ENCODE measurements at places on chromosomes 2 and 18.
A peak's percentile ranks its signal among the peaks of the same experiment; 100 is the strongest.

DNA sequence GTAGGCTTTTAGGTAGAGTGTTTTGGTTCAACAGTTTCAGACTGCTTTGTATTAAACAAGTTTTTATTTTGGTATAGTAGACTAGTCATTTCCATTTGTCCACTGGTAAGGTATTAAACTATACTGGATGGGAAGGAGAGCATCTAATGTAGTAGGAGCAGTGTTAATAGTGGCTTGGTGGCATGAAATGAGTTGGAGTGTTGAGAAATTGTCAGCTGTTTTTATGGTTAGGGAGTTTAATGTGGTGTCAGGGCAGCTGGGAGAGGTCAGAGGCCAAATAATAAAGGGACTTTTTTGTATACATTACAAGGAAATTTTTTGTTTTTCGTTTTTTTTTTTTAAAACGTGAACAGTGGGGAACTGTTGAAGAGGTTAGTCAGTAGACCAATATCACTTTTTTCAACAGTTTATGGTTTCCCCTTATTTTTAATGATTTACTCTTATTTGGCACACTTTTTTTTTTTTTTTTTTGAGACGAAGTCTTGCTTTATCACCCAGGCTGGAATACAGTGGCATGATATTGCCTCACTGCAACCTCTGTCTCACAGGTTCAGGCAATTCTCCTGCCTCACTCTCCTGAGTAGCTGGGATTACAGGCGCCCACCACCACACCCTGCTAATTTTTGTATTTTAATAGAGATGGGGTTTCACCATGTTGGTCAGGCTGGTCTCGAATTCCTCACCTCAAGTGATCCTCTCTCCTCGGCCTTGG is 21.2 kb downstream of the ACTR3 start:
- DNase-seq, result no peak

DNA sequence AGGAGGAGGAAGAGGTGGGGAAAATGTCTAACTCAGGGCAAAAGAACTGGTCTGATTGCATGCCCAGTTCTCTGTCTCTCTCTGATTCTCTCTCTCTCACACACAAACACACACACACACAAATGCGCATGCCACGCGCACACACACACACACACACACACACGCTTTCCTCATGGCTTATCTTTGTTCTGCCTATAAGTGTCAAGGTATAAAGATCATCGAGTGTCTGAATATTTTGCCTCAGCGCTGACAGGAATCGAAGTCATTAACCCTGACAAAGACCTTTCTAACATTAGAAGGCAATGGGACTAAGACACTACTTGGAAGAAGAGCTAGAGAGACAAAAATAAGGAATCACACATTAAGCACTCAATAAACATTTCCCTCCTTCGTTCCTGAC is 497.1 kb upstream of the KLHL29 start:
- no peak for DNase-seq

GRCh38 chr18:48679236-48679635 is 140.4 kb downstream of the CTIF start:
- no peak for DNase-seq

GRCh38 chr2:241706537-241706936 is 4.7 kb downstream of the ING5 start:
- DNase-seq, result no peak

- no peak for DNase-seq
Observed at GRCh38 chr2:54855434-54855833, 132.0 kb downstream of the EML6 start.

GRCh38 chr18:74836296-74837139 is 238.8 kb downstream of the ZNF407 start:
- DNase-seq, result no peak

- peak; percentile 29 for DNase-seq
Observed at GRCh38 chr2:30165050-30165520, 18.3 kb downstream of the YPEL5 start.

DNA sequence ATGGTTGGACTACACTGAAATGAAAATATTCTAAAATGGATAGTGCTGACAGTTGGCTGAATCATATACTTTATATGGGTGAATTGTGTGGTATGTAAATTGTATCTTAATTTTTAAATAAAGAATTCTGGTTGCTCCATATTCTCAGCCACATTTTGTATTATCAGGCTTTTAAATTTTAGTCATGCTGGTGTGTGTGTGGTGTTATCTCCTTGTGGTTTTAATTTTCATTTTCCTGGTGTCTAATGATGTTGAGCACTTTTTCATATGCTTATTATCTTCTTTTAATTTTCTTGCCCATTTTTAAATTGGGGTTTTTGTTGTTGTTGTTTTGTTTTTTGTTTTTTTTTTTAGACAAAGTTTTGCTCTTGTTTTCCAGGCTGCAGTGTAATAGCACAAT is 3.8 kb upstream of the HIBCH start:
- DNase-seq, result no peak

- no peak for DNase-seq
Observed at GRCh38 chr2:149562324-149562723, 25.3 kb downstream of the MMADHC start.

GRCh38 chr18:56431551-56431950 is 206.8 kb downstream of the TXNL1 start:
- no peak for DNase-seq

DNA sequence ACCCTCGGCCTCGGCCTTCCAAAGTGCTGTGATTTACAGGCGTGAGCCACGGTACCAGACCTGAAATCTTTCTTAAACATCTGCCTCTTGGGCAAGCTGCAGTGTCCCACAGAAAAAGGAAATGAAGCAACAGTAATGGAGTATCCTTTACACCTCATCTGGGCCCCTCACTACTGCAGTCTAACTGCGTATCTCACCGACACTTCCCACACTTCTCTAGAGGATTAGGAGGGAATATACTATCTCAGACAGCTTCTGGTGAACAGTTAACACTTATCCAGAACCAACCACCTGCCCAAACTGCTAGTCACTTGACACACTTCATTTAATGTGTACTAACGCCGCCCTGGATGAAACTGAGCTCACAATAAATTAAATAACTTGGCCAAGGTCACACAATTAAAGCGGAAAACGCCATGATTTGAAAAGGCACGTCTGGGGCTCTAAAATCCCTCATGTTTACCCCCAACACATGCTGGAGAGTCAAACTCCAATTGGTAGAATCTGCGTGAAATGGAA is 993 bp downstream of the COX7A2L start:
- DNase-seq, result no peak

DNA sequence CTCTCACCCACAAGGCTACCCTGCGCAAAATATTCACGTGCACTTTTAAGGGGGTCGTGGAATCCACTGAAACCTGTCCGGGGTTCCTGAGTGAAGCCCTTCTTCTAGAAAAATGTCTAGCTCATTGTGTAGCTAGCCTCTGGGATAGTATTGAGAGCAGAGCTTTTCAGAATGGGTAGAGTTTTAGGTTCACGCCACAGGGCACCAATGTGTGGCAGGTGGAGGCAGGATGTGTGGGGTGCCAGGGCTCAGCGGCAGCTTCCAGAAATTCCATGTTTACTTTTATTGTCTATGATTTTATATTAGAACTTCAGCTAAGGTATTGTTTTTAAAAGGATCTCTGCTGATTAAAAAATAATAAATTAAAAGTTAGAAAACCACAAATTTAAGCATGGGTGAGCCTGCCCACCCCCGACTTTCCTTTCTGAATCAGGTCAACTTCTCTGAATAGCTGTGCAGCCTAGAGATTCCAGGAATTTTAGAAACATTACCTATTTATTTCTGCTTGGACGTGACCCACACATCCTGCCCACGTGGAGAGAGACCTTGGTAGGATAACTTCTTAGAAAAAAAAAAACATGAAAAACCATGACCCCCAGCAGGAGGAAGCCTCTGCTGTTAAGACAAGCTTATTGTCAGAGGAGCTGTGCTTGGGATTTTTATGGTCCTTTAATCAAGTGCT is 163.7 kb downstream of the CTIF start:
- DNase-seq, result no peak

DNA sequence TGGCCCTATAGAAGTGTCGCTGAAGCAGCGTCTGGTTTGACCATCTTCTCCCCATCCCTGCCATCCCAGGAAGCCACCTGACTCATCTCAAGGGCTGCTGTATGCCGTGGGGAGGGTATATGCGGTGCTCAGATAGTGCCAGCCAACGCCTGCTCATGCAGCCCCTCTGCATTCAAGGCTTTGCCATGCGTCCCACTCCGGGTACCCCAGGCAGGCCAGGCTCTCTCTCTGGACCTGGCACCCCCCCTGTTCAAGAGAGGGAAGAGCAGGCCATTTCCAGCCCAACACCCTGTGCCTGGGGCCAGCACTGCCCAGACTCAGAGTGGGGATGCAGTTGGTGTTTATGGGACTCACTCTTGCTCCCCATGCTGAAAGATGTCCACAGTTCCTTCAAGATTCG is 130.0 kb downstream of the GLI2 start:
- DNase-seq, result no peak

DNA sequence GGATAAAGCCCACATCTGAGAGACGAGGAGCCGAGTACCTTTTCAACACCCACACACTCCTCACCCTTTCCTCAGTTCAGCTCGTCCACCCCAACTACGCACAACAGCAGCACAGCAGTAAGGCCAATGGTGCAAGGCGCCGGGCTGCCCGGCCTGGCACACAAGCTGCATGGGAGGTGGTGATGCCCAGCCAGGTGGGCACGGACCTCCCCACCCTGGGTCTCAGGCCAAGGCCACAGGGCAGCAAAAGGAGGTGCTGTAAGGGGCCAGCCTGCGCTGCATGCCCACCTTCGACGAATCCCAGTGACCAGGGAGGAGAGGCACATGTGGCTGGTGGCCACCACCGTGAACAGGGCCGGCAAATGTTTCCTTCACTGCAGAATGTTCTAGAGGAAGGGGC is 36.5 kb upstream of the MLPH start:
- no peak for DNase-seq

GRCh38 chr18:49055196-49055595 is 104.4 kb upstream of the SMAD7 start:
- DNase-seq, result no peak

- no peak for DNase-seq
Observed at GRCh38 chr2:96916646-96917543, 47.0 kb upstream of the SEMA4C start.

GRCh38 chr2:127508631-127509034 is 17.7 kb downstream of the IWS1 start:
- DNase-seq, result no peak

DNA sequence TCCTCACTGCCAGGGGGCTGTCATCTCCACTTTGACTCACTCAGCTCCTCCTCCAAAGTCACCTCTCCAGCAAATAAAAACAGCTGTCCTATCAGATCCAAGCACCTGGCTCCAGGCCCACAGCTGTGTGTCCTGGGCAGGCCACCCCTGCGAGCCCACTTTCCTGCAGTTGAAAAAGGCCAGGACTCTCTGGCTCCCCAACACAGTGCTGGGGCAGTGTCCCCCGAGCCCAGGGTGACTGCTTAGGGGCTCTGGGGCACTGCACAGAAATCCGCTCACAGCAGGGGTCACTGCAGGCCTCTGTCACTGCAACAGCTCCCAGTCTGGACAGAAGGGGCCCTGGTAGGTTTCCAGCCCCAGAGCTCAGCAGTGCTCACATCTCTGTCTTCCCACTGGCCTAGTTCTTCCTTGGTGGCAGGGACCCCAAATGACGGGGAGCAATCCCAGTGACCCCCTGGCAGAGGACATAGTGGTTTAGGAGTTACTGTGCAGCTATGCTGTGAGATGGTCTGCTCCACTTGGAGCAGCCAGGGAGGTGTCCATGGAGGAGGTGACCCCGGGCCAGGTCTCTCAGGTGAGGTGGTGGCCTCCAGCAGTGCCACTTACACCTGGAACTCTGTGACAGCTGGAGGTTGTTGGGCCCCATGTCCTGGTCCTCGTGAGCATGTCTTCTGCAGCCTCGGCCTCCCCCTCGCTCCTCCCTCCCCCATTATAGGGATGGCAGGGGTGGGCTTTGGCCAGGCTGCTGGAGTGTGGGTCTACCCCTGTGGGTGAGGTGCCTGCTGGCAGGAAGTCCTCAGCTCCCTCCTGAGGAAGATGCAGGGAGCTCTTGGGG is 35.5 kb downstream of the HS6ST1 start:
- no peak for DNase-seq

- DNase-seq, result no peak
Observed at GRCh38 chr2:157901325-157901724, 25.2 kb upstream of the ACVR1 start.

- DNase-seq, result no peak
Observed at GRCh38 chr2:48319863-48320262, 210.1 kb upstream of the STON1 start.

GRCh38 chr2:37377187-37377532 is 32.7 kb downstream of the QPCT start:
- no peak for DNase-seq

DNA sequence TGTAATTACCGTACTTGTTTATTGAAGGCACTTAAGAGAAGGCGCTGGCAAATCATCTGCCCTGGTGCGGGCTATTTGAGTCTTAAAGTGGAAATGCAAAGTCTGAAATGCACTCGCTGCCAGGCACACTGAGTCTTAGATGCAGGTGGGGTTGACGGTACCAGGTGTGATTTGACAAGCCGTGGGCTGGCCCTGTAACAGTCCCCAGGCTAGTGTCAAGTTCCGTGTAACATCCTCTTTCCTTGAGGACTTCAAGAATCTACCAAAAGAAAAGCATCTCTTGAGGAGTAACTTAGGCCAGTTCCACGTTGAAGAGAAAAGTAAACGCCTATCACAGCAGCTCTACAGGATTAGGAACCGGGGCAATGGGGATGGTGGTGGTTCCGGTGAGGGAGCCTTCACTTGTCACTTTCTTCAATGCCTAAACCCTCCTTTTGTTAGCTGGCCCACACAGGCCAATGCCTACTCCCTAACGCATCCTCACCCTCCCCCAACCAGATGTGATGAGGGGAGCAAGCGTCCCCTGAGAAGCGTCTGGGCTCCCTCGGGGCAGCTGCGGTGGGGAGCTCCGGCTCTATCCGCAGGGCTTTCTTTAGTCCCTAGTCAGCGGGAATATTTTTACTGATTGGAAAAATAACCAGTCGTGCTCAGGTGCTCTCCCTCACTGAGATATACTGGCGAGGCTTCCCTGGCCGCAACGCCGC is 1.5 kb upstream of the UGP2 start:
- DNase-seq, result no peak

DNA sequence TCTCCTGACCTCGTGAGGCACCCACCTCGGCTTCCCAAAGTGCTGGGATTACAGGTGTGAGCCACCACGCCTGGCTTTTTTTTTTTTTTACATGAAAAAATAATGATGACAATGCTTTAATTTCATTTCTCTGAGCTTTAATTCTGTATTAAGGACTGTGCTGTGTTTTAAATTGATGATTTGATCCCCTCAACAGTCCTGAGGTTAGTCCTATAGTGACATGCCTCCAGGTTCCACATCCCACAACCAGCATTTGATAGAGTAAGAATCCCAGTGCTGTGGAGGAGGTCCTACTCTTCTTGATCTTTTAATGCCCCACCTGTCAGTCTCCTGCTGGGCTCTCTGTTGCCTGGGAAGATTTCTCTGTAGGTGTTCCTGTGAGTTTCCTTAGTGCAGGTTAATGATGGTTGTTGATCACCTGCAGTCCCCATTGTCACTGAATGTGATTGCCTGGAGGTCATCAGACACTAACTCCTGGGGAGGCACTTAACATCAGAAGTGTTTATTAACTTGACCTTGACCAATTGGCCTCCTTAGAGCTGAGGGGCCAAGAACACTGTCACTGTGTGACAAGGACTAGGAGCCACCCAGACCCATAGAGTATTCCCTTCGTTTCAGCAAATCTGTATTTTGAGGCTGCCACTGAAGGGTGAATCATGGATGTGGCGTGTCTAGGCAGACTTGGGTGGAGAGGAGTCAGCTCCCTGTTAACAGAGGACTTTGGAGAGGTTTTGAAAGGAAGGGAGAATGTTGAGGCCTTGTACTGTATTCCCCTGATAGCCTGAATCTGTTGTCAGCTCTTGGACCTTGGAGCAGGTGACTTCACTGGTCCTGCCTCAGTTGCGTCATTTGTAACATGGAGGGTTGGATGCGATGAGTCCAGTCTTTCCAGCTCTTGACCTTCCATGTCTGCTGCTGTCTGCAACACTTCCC is 11.5 kb downstream of the ASAP2 start:
- DNase-seq, result no peak
